ENCODE measurements at places on chromosomes 3 and 15.

DNA sequence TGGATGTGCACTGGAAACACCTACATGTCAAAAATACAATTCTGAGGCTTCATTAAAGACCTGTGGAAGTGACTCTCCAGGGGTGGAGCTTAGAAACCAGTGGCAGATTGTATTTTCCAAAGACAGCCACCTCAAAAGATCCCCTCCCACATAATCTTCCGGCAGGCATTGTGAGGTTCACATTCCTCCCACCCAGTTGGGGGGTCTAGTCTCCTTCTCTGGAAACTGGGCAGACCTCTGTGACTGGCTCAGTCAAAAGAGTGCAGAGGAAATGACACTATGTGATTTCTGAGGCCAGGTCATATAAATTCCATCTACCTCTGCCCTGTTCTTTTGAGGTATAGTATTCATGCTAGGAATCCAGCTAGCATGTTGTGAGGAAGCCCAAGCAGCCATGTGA is 1.9 kb upstream of the CFAP92 start:
- no peak for DNase-seq

DNA sequence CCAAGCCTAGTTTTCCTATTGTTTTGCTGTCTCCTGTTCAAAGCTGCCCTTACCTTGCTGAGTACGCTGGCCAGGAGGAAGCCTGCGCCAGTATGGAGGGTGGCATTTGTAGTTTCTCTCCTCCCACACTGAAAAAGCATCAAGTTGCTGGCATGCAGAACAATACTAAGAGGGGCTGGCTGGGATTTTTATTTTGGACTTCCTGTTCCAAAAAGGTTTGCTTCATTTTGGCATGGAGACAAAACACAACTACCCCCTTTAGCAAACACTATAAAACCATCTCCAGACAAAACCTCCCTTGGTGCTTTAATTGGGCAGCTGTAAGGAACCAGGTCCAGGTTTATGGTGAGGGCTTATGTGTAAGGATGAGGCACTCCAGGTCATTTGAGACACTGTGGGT is 457.6 kb downstream of the PDCD6IP start:
- DNase-seq: no peak

GRCh38 chr3:195226445-195226844 is 44.5 kb downstream of the XXYLT1 start:
- no peak for DNase-seq

DNA sequence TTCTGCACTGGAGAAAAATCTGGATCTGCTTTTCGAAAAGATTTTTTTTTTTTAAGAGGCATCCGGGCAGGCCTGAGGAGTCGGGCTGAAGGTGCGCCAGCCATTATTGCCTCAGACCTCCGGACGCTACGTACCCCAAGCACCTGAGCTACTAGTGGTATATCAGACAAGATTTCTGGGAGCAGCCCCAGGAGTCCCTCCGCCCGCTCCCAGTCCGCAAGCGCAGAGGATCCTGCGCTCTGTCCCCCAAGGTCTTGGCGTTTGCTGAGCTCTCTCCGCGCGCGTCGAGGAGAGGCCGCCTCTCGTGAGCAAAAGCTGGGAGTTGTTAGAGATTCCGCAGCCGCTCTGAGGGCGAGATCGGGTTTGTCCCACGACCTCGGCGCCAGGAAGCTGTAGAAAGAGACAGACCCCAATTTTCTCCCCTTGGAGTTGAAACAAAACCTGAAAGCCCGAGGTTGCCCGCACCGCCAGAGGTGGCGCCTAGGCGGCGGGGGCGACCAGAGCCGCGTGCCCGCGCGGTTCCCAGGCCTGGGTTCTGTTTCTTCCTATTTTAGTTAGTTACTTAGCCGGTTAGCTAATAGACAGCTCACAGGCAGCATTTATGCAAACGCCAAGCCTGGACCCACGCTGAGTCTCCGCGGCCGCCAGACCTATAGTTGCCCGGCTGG is 72.5 kb upstream of the POLG start:
- no peak for DNase-seq

GRCh38 chr3:23831517-23832394 is 26.0 kb downstream of the UBE2E1 start:
- DNase-seq: no peak

DNA sequence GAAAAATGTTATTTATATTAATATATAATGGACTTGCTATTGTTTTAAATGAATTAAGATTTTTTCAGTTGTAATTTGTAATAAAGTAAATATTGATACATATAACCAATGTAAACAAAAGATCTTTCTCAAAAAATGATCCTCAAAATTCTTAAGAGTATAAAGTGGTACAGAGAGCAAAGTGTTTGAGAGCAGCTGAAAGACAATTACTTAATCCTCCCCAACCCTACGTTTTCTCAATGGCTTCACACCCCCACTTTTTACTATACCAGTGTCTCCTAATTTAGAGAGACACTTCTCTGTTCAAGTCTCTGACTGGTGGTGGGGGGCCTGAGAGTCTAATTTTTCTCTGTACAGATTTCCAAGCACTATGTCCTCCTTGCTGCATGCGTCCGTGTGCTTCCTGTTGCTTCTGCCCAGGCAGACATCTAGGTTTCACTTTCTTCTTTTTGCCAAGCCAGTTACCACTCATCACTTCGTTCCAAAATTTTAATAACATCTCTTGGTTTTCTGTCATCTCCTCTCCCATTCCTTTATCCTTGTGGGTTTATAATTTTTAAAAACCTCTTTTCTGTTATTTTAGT is 276.3 kb upstream of the DNAJC19 start:
- DNase-seq: no peak

- DNase-seq: no peak
Measured at GRCh38 chr3:5071061-5071460, 51.0 kb upstream of the ARL8B start.

DNA sequence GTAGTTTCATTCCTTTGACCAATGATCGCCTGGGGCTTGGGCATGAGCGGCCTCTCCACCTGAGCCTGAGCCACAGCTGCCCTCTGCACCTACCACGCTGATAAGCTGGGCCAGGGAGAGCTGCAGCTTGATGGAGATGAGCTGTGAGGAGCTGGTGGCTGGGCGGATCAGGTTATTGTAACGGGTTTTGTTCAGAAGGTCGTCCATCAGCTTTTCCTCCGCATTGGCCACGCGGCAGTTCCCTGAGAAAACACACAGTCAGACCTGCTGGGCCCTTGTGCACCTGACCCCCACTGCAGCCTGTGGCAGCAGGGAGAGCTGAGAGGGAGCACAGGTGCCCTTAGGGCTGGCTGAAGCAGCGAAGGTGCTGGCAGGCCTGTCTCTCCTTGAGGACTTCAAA is 5.7 kb downstream of the CHRNB4 start:
- DNase-seq: no peak

GRCh38 chr3:65666448-65667091 is 372.1 kb downstream of the MAGI1 start:
- DNase-seq: no peak

- DNase-seq: no peak
Measured at GRCh38 chr3:171420667-171421066, 39.5 kb downstream of the TNIK start.

GRCh38 chr3:190426806-190427507 is 22.7 kb downstream of the TMEM207 start:
- DNase-seq: no peak

DNA sequence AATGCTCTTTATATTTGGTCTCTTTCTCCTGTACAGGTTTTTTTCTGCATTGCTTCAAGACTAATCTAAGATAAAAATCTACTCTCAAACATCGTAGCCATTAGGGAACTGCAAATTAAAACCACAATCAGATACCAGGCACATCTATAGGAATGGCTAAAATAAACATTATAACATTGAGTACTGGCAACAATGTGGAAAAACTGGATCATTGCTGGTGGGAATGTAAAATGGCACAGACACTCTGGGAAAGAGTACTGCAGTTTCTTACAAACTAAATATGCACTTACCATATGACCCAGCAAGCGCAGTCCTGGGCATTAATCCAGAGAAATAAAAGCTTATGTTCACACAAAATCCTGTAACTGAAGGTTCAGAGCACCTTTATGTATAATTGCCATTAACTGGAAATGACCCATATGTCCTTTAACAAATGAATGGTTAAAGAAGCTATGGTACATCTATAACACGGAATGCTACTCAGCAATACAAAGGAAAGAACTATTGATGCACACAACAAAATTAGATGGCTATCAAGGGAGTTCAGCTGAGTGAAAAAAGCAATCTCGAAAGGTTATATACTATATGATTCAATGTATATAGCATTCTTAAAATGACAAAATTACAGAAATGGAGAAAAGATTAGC is 6.3 kb downstream of the ABCC5 start:
- DNase-seq: no peak
